CD4-positive, alpha-beta T cell treated with Interleukin-2 at 100 ng/mL for 4 hours (primary cell): ENCODE measurements at places on chromosomes 1 and 21.

GRCh38 chr1:108712606-108713150, at the start of gene FNDC7:
Gene FNDC7, plus strand, starts transcription at chr1:108712908. Its CDS starts 26 bp downstream, at chr1:108712934.
- DNase-seq: no peak

- DNase-seq: no peak
These were observed 932 bp downstream of the RPF1 start for GRCh38 chr1:84479998-84480397.

DNA sequence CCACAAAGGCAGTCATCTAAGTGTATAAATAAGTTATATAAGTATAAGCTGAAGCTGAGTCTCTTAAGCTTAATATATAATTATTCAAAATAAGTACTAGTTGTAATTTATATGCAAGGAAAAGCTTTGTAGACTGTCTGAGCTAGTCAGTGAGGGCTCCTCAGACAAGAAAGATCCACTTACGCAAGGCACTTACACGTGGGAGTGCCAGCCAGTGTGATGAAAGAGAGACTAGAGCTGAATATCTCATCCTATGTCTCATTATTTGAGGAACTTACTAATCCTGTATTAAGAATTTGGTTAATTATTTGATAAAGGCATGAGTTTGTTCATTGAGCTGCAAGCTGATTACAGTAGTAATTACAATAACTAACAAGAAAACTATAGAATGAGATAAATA, 146.9 kb downstream of the PDE4B start:
- no peak for DNase-seq

DNA sequence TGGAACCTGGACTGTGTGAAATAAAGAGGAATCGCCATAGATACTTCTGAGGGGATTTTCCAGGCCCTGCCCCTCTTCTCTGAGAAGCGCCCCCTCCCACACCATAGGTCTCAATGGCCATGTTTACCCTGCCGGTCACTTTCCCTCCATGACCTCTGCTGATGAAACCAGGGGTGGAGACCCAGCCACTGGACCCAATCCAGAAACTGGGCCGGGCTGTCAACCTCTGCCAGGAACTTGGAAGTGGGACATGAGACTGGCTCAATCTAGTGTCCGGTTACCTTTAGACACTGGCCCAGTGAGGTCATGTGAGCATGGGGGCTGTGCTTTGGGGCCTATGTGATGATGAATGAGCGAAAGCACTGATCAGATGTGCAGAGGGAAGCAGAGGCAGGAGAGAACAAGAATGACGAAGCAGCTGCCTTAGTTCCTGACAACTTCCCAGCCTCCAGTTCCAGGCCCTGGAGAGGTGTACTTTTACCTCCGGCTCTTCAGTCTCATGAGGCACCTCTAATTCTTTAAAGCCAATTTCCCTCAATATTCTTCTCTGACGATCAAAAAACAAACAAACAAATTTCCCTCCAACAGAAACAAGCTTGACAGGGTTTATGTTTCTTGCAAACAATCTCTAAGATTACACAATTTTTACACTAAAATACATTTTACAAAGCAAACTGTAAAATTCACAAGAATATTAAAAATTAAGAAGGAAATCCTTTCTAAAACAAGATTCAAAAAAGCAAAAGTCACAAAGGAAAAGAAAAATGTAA, 4.9 kb downstream of the ASAP3 start:
- DNase-seq: no peak

DNA sequence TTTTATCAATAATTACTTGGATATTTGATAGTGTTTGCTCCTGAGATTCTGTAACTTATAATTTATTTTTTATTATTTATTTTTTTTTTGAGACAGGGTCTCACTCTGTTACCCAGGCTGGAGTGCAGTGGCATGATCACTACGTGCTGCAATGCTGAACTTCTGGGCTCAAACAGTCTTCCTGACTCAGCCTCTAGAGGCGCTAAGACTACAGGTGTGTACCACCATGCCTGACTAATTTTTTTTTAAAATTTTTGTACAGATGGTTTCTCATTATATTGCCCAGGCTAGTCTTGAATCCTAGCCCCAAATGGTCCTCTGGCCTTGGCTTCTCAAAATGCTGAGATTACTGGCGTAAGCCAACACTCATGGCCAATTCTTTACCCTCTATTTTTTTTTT, 845.5 kb upstream of the ADGRL4 start:
- DNase-seq: no peak

DNA sequence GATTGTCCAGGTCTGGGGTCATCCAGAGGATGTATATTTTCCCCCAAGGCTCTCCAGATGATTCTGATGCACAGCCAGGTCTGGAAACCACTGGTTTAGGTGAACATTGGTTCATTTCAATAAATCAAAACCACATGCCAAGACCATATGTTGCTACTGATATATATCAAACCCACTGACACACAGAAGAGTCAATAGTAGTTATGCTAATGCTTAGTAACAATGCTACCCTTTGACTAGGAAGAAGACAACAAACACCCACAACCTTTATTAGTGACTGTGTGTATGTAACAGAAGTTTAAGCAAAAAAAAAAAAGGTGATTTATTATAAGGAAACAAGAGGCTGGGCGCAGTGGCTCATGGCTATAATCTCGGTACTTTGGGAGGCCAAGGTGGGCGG, 35.6 kb upstream of the POU2F1 start:
- no peak for DNase-seq
